ENCODE measurements at places on chromosomes 16 and 17.

DNA sequence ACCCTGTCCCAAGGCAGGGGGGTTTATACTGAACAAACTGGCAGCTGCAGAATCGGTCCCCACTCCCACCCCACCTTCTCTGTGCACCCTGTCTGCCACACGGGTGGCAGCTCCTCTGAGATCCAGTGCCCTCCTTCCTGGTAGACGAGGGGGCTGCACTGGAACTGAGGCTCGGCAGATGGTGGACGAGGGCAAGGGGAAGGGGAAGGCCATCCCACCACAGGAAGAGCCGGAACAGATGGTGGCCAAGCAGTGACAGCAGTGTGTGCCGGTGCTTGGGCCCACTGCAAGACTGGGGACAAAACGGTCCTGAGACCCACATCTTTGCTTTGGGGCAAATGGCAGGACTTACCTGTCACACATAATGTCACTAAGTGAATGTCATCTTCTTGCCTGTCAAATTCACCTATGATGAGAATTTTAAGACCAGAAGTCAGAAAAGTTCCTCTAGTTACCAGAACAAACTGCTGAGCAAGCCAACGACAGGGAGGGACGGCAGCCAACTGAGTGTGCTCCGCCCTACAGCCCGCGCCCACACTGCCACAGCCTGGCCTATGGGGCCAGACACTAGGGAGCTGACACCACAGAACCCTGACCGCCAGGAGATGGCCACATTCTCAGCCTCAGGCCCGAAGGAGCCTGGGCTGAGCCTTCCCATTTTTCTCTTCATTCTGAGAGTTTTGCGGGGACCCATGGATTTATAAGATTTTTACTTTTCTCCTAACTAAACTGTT lies 14.4 kb downstream of the NTAN1 start:
- DNase-seq: no peak

- no peak for DNase-seq
These were observed 76.1 kb downstream of the FTO start for GRCh38 chr16:53780051-53780450.

GRCh38 chr16:71564335-71564967 lies 12.4 kb downstream of the TAT start:
- no peak for DNase-seq

DNA sequence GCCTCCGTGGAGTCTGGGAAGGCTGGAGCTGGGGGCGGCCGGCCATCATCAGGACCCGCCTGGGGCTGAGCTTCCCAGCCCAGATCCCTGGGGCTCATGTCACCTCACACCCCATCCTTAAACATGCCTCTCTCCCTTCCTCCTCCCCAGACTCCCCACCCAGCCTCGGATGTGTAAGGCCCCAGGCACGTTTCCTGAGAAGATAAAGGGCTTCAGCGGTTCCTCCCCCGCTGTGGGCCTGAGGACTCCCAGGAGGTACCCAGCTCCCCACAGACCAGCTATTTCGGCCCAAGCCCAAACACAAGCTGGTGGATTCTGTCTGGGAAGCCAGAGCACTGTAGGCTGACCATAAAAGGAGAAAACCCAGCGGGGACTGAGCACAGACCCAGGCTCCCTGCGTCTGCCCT lies 49.2 kb downstream of the MYH11 start:
- DNase-seq: no peak

DNA sequence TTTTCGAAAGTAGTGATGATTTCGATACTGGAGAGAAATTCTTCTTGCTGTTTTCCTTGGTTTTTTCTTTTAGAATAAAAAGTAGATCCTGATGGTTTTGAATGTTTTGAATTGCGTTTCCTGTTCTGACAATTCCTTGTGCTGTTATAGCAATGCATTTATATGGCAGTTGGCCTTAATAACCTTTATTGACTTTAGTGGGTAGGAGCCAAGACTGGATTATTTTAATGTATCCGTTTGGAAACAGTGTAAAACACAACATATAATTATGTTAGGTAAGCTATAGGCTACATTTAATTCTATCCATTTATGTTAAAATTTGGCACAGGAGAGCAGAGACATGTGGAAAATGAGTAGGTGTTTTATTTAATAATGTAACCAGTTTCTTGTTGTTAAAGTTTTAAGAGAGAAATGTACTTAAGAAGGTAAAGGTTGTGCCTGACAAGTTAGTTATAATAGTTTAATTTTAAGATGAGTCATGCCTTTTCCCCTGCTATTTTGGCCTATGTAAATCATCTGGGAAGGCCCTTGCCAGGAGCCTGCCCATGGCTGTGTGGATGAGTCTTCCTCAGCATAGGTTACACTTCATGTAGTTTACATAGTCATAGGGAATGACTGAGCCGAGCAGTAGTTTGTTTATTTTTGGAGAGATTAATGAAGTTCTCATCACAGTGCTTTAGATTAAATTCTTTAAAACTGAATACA lies 189.9 kb downstream of the FTO start:
- no peak for DNase-seq

GRCh38 chr16:14398014-14398717 lies 231.9 kb downstream of the PARN start:
- DNase-seq: no peak

GRCh38 chr16:3189869-3190268 lies 1.9 kb downstream of the OR1F1 start:
- no peak for DNase-seq

DNA sequence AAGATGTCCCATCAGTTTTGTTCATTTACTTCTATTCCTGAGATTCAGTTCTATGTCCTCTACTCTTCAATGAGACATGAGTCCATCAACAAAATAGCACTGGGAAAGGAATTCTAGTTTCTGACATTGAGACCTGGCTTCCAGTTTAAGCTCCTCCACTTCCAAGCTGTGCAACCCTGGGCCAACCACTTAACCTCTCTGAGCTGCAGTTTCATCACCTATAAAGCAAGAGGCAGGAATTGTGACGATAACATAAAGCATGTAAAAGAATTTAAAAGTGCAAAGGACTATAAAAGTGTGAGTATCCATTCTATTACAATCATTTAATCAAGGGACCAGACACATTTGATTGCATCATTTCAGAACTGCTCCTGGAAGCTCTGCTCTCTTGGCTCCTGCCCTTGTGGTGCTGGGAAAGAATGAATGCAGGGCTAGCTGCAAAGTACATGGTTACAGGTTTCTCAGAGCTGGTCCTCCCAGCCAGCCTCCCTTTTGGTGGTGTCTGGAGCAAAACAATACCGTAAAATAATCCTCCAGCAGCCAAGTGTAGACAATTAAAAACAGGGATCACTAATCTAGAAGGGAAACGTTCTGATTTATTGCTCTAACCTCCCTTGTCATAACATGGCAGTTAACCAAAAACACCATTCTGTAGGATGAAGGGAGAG lies 113.9 kb downstream of the VPS53 start:
- no peak for DNase-seq

- no peak for DNase-seq
These were observed 36.6 kb downstream of the ARHGAP23 start for GRCh38 chr17:38464723-38465390.

GRCh38 chr17:78448356-78448993 lies 70.0 kb downstream of the PGS1 start:
- no peak for DNase-seq

DNA sequence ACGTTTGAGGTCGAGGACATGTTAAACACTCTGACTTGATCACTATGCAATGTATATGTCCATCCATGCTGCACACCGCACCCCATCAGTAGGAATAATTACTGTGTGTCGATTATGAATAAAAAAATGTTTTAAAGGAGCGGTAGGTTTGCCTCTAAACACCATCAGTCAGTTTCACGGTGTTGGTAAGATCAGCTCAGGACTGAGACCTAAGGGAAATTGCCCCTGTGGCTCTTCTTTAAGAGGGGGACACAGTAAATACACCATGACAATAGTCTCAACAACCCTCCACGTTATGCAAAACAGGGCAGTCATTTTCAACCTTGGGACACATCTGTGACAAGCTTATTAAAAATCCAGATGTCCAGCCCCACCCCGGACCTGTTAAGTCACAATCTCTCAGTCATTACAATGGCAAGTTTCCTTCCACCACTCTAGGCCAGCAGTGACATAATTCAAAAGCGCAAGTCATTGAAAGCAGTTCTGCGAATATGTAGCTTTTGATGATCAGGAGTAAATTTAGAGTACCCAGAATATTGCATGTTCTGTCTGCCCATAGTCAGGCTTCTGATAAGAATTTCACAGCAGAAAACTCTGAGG lies 1.2 kb downstream of the ATMIN start:
- DNase-seq: no peak

DNA sequence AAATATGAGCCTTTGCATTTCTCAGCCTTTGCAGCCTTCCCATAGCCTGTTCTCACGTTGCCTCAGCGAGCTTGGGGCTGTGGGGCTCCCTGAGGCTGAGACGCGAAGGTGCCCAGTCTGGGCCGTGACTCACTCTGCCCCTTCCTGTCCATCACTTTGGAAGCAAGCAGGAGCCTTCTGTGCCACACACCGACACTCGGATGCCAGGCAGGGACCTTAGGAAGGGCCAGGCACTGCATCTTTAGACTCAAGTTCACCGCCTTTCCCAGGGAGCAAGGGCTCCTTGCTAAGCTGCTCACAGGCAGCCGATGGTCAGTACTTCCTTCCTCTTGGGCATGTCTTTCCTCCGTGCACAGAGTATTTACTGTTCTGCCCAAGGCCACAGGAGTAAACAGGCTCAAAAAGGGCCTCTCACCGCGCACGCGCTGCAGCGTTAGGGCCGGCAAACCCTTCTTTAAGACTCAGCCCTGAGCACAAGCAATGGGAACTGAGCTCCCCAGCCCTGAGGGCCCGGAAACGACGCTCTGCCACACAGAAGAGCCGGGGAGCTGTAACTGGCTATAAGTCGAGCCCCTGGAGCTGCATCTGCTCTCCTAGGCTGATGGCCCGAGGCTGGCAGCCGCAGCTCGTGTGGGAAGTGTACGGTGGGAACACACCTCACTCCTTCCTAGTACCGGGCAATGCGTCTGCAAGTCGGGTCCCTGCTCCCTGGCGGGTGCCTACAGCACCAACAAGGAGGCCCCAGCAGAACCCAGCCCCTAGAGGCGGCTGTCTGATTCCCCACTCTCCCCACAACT lies 7.2 kb downstream of the TIMM22 start:
- DNase-seq: no peak

DNA sequence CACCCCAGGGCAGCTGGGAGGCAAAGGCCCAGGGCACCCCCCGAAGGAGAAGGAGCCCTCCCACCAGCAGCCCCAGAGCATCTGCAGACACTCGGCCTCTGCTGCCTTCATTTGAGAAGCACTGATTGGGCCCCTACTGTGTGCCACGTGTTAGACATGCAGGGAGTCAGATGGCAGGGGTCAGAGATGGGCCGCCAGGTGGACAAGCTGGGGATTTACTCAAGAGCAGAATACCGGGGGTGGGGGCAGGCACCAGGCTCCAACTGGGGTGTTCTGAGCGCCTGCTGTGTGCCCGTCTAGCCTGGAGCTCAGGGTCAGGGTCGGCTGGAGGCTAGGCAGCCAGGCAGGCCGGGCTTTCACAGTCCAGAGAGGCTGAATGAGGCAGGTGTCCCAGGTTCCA lies 18.7 kb downstream of the TPSG1 start:
- no peak for DNase-seq

DNA sequence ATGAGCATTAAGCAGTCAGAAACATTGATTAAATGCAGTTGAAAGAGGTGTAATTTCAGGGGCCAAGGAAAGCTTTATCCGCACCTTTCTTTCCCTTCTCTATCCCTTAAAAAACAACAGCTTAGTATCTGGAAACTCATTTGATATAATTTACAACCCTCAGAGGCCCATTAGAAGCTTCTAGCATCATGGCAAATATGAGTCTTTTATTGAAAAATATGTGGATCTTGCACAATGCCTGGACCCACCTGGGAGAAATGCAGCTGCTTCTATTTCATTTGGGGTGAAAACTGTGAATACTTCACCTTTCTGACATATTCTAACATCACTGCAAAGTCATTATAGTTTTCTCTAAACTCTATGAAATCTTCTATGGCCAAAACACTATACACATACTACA lies 492.2 kb upstream of the PSMD7 start:
- DNase-seq: no peak

- DNase-seq: no peak
These were observed 780.2 kb upstream of the CA10 start for GRCh38 chr17:52938623-52939230.

DNA sequence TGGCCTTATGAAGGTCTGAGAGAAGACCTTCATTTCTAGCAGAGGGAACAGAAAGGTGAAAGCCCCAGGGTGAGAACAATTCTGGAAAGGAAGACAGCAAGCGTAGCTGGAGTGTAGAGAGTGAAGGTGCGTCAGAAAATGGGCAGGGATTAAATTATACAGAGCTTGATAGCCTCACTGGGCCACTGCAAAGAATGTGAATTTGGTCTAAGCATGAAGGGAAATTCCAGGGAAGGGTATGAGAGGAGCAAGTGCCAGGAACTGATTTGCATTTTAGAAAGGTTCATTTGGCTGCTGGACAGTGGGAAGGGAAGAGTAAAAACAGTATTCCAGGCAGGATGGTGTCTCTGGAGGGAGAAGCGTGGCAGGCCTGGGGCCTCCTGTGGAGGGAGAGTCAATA lies 274.1 kb upstream of the ASIC2 start:
- DNase-seq: no peak

DNA sequence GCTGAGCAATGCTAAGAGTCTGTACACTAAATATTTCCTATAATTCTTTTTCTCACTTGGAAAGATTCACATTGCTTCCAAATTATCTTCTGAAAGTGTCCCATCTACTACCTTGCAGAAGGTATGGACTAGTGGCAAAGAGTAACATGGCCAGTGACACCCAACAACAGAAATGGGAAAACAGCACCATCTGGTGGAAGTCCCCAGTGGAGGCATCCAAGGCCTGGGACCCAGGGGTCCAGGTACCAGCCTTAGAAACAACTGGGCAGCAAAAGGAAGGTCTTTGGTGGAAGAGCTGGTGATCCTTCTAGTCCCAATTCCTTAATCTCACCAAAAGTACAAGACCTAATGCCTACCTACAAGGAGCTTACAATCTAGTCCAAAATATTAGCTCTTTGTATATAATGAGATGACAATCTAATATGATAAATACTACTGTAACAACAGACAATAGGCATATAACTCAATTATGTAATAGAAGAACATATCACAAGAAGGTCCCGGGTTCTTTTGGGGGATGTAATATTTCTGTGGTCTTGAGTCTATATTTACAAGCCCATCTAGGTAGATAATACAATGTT lies 55.3 kb downstream of the SKAP1 start:
- DNase-seq: no peak

GRCh38 chr16:51996516-51996915 lies 550.4 kb downstream of the TOX3 start:
- no peak for DNase-seq

DNA sequence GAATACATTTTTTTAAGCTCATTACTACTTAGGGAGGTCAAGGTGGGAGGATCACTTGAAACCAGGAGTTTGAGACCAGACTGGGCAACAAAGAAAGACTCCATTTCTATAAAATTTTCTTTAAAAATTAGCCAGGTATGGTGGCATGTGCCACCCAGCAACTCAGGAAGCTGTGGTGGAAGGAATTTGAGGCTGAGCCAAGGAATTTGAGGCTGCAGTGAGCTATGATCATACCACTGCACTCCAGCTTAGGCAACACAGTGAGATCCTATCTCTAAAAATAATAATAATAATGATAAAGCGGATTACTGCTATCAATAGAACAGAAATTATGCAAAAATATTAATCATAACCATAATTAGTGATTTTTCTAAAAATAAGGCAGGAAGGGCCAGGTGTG lies 170.3 kb downstream of the COPRS start:
- no peak for DNase-seq

- DNase-seq: no peak
These were observed 197.1 kb upstream of the PSMD7 start for GRCh38 chr16:74099530-74099929.

Measured in activated CD8-positive, alpha-beta memory T cell treated with anti-CD3 and anti-CD28 coated beads for 4 hours (primary cell).